MG63 (cell line): ENCODE measurements at places on chromosomes 4 and X. TPM values are rescaled to one million over a fixed set of nuclear protein-coding genes. Genes with fewer than 3 reads are reported as not detected.

DNA sequence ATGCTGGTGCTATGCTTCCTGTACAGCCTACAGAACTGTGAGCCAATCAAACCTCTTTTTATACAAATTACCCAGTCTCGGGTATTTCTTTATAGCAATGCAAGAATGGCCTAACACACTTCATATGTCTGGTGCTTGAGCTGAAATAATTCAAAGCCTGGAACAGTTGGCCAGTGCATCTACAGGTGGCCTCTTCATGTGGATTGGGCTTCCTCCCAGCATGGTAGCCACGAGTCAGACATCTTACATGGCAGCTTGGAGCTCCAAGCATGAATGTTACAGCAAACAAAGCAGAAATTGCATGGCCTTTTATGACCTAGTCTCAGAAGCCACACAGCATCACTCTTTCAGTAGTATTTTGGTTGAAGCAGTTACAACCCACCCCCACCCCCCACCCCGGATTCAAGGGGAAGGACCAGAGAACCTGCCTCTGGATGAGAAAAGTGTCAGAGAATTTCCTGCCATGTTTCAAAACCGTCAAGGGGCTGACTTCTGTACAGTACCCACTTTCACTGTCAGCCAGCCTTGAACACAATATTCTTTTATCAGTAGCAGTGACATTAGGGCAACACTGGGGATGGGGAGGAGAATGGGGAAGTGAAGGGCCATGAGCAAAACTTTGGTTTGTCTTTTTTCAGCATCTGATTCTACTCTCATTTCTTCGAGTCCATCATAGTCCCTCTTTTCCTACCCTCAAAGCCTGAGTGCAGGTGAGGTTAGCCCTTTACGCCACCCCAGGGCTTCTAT, 368.7 kb downstream of the BCOR start:
- DNase-seq = no peak

DNA sequence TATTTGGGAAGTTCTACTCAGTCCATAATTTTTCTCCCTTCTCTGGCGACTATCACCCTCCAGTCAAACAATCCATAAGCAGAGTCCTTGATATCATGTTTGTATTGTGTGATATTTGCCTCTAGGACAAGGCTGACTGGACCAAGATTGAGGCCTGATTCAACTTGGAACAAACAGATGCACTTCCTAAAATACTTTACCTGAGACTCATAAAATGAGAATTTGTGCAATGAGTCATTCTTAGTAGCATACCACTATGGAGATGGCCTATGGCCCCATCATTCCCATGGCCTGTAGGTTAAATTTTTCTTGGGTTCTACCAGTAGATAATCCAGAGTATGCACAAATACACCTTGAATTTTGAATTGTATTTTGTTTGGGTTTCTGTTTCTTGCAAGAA, 74.2 kb upstream of the DMD start:
- DNase-seq = no peak

DNA sequence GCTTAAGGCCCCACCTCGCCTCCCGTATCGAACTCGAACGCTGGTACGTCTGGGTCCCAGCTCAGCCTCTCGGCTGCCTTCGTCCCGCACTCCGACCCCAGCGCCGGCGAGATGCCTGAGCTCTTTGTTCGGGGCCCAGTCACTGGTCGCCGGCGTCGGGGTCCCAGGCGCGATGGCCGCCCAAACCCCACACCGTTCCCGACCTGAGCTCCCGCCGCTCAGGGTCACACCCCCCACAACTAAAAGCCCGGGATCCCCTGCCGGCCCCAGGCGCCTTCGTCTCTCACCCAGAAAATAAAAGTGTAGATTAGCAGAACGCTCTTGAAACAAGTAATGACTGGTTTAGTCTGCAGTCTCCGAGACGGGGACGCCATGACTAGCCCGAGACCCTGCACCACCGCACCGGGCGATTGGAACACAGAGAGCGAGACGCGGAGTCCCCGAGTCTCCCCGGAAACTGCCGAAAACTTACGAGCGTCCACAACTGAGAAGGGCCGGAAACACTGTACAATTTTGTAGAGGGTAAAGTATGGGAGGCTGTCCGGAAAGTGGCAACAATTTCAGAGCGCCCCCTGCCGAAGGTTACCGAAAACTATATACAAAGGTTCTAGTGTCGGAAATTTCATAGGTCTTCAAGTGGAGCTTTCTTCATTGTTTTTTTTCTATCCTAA, at the start of gene TSPAN6:
Gene TSPAN6 (minus strand): TSS at position 486 of the 671 bp plus-strand sequence. CDS start 112 bp downstream, at position 374.
- DNase-seq = peak; percentile 80

- no peak for DNase-seq
Observed at GRCh38 chr4:133146574-133147241, 2.4 kb upstream of the PCDH10 start.

- peak; percentile 1 for DNase-seq
Observed at GRCh38 chr4:16269240-16269639, 43.0 kb upstream of the TAPT1 start.

GRCh38 chrX:28347476-28347875, 239.8 kb upstream of the IL1RAPL1 start:
- no peak for DNase-seq

DNA sequence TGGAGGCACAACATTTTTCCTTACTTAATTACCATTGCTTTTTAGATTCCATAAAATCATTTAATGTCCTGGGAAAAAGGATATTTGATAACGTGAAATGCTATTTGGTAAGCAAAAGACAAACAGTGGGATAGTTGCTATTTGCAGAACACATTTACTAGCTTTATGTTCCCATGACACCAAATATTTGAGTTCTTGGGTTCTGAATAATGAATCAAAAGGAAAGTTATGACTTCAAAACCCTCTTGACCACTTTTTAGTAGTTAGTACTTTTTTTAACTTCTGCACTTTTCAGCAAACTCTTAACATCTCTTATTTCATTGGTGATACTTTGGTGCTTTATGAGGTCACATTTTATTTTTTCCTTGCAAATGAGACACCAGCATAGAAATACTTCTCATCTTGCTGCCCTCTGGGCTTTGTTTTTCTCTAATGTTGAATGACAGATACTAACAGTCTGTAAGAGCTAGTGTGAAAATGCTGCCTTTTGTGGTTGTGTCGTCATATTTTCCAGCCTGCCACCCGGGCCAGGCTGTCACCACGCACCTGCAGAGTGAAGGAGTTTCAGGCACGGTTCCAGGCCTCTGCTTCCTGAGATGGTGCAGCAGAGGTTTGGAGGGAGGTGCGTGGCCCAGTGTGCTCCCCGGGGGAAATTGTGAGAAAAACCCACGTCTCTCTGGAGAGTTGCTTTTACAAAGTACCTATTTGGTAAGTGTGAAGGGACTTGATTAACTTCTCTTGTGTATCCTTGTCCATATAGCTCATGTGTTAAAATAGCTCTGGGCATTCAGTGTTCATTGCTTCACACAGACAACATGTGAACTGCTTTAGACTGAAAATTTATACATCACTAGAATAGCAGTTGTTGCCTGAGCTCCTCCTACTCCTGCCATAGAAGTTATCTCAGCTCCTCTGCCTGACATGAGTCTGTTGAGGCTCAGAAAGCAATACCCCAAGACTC, 34.7 kb downstream of the MSL3 start:
- no peak for DNase-seq

Gene CC2D2A
- 1.2 and 1.8 TPM in 2 replicates for total RNA-seq

GRCh38 chrX:54920610-54921426, at the start of gene TRO:
Gene TRO, plus strand, starts transcription at chrX:54920824. Its CDS starts 1,423 bp downstream, at chrX:54922247.
- peak; percentile 12 for DNase-seq

DNA sequence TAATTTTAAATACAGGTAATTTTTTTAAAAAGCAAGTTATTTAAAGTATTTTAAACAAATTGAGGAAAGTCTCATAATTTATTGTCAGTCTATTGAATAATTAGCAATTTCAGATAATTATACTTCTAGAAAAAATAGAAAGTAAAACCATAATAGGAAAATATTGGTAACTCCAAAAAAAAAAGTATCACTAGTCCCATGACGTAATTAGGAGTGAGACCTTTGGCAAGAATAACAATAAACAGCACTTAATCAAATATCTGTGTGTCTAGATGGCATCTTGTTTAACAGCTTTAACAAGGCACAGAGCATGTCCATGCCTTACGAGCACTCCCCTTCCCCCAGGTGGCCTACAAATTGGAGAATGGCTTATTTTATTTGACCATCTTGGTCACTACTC, 1683.6 kb upstream of the AGA start:
- DNase-seq = no peak

Gene KLHL8
- 4.5 and 10.7 TPM in 2 replicates for total RNA-seq

DNA sequence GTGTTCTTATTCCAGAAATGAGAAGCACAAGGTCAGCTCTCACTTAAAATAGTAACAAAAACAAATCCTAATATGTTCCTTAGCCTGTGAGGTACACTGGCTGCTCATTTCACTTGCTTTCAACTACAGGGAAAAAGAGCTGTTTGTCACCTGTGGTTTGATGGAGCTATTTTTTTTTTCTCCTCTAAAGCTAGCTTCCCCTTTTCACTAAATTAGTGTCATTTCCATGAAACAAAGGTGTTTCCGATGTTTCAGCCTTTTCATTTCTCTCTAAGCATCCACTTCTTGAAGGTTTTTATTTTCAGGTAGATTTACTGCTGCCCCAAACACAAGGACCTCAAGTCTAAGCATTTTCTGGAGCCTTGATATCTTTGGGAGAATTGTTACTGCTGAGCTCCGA, 148.6 kb downstream of the RBMX2 start:
- no peak for DNase-seq

GRCh38 chr4:183392377-183392776, 52.1 kb upstream of the CDKN2AIP start:
- no peak for DNase-seq

DNA sequence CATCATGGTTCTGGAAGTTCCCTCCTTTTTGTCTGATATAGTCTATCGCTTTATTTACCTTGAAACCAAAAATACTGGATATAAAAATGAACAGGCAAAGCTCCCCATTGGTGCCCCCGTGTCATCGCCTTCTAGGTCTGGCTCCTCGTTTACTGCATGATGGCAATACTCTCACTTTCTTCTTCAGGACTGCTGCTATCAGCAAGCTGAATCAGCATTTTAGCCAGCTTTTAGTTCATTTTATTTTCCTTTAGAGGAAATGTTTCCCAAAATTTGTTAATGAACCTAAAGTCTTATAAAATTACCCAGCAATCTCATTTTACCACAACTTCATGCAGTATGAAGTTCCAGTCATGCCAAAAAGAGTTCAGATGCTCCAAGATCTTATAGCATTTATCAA, 80.5 kb downstream of the ZIC3 start:
- no peak for DNase-seq

DNA sequence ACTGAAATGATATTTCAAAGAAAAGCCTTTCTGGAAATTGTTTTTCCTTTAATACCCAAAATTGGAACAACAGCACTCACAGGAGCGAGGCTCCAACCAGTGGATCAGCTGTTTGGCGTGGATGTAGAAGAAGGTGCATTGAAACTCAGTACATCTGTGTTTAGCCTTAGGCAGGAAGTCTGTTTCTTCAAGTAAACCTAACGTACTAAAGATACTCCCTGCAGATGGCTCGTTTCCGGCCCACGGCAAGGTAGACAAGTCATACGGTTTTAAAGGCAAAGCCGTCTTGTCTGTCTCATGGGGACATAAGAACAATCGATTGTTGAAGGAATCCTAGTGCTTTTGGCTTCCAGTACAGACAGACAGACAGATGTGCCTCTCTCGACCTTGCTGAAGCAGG, 50.0 kb upstream of the CLCN4 start:
- no peak for DNase-seq

Gene CXCL10
- 0.40 and 4.1 TPM in 2 replicates for total RNA-seq

Gene RPA4
- total RNA-seq = 0.49 TPM in 1 of 2 replicates, not detected in the other

- no peak for DNase-seq
Observed at GRCh38 chrX:11138498-11139390, 27.6 kb downstream of the HCCS start.

DNA sequence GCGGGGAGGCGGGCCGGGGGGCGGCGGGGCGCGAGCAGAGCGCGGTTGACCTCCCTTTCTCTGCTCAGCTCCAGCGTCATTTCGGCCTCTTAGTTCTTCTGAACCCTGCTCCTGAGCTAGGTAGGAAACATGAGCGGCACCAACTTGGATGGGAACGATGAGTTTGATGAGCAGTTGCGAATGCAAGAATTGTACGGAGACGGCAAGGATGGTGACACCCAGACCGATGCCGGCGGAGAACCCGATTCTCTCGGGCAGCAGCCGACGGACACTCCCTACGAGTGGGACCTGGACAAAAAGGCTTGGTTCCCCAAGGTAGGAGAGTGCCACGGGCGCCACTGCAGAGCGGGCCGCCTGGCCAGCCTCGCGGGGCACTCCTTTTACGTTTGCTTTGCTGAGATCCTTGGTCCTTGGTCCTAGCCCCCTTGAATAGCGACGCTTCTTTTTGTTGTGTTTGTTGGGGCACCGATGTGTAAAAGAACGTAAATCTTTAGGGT, at the start of gene HTATSF1:
Gene HTATSF1 (plus strand): TSS at position 37 of the 497 bp plus-strand sequence. CDS start 93 bp downstream, at position 130.
- DNase-seq = no peak

DNA sequence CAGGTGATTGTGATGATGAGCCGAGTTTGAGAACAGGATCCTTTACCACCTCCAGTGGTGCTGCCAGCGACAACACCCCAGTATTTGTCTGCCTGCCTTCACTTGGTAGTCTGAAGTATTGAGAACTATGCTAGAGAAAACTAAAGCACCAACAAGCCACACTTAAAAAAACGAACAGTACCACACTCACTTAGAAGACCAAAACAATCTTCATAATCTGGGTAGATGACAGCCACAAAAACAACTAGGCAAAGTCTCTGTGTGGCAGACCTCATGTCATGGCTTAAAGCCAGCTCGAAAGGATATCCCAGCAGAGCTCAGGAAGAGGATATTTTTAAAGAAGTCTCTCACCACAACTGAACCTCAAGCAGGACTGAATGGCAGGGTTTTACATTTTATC, 236.0 kb downstream of the GPC3 start:
- DNase-seq = no peak

Gene SPANXA1
- total RNA-seq = not detected in 2 replicates

Gene RTL3
- 1.7 TPM in 1 of 2 replicates, not detected in the other for total RNA-seq

- DNase-seq = no peak
Observed at GRCh38 chr4:84792366-84793301, 173.9 kb downstream of the WDFY3 start.

DNA sequence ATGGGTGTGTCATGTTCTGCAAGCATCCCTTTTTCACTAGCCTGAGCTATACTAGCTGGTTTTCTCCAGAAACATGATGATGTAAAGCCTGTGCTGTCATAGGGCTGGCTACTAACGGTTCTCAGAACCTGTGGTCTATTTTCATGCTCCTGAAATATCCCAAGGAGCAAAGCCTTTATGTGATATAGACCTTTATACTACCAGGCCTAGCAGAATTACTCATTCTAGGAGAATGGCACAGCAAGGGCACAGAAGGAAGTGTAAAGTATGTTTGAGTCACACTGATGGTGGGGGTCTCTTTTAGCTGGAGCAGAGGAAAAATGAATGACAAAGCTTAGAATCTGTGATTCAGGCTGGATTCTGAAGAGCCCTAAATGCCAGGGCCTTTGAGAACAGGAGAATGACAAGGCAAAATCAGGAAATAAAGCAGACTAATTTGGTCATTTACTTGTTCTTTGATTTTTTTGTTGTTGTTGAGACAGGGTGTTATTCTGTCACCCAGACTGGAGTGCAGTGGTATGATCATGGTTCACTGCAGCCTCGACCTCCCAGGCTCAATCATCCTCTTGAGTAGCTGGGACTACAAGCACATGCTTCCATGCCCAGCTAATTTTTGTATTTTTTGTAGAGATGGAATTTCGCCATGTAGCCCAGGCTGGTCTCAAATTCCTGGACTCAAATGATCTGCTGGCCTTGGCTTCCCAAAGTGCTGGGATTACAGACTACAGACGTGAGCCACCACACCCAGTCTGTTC, 11.8 kb downstream of the TCEAL1 start:
- no peak for DNase-seq

Gene CT47B1
- total RNA-seq = not detected in 2 replicates

Gene HMGN5
- 1.7 TPM in 1 of 2 replicates, not detected in the other for total RNA-seq

- no peak for DNase-seq
Observed at GRCh38 chrX:97344724-97345123, 461.0 kb downstream of the RPA4 start.

Gene SYTL4
- 0.17 and 0.23 TPM in 2 replicates for total RNA-seq

Gene ARMCX1
- total RNA-seq = 23.9 and 26.1 TPM in 2 replicates

GRCh38 chrX:13545726-13546125, 23.7 kb upstream of the EGFL6 start:
- no peak for DNase-seq
